T-helper 22 cell (primary cell): ENCODE measurements at places on chromosomes 1 and 21.

DNA sequence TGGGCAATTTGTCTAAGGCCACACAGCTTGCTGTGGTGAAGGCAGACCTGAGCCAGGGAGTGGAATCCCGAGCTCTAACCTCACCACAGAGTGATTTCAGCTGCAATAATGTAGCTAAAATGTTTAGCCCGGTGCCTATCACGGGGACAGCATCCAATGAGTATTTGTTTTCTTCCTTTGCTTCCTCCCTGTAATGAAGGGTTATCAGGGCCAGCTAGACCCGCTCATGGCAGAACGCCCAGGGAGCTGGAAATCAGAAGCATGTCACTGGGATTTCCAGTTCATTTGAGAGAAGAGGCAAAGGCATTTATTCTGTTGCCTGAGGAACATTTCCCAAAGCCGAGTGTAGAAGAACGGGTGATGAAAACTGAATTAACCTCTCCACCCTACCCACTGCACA lies 183.1 kb downstream of the ZSCAN20 start:
- no peak for DNase-seq

DNA sequence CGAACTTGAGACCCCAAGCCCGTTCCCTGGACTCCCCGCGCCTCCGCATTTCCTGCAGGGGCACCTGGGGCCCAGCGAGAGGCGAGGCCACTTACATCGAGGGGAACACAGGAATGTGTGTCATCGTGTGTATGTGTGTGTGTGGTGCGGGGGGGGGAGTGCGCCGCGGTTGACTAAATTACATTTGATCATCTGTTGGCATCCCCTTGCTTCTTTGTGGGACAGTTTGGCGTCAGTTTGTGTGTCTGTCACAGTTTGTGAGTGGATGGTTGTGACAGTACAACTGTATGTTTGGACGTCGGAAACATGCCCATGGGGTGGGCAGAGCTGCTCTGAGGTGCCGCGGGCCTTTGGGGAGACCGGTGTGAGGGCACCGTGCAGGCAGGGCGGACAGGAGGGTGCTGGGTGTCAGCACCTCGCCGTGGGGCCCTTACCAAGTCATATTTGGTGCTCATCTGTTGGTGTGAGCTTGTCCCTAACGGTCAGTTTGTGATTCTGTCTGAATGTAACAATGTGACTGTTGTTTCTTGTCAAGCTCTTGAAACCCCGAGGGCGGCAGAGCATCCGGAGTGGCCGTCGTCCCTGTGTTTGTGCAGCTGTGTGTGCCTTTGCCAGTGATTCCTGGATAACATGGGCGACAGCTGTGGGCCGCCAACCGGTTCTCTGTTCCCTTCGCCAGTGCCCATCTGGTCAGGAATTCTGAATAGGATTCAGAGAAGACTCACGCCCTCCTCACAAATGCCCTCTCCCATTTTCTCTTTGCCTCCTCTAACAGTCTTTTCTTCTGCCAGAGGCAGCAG lies 899 bp downstream of the OPRD1 start:
- no peak for DNase-seq

DNA sequence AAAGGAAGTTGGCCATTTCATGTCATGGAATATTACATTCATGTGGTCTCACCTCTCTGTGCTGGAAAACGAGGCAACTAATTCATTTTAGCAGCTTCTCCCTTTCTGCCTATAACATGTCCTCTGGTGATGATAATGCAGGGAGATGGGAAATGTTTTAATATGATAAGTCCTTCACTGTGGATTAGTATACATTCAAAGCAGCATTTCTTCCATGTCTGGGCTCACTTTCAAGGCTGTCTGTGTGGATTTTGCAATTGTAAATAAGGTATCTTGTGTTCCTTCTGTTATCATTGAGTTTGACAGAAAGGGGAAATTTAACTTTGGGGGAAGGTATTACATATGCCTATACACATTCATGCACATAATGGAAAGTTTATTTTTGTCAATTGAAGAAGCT lies 374.7 kb upstream of the DAB1 start:
- DNase-seq = no peak

GRCh38 chr21:42513151-42513984 lies at the start of gene SLC37A1:
SLC37A1 (plus strand) TSS chr21:42513852; CDS start chr21:42518455, 4,603 bp downstream.
- DNase-seq = no peak

GRCh38 chr1:171188388-171189266 lies 3.5 kb downstream of the FMO2 start:
- DNase-seq = no peak

DNA sequence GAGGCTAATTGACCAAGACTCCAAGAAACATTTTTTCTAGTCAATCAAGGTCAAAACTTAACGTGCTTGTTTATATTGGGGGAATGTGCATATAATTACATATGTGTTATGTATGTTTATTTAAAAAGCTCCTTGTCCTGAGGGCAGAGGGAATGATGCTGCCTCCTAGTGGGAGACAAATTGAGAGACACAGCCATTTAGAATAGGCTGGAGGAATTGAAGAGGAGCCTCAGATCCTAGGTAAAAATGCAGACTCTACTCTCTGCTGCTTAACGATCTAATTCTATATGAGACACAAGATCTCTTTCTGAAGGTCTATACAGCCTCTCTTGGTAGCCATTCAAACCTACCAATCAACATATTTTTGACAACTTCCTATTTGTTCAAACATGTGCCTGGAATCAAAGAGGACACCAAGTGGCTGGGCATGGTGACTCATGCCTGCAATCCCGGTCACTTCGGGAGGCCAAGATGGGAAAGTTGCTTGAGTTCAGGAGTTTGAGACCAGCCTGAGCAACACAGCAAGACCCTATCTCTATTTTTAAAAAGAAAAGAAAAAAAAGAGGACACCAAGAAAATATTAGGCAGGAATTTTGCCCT lies 136.6 kb upstream of the ZNF648 start:
- DNase-seq = no peak
